Ovary (tissue), 10 donors: ENCODE measurements at places on chromosomes 6 and 20. TPM values are rescaled to one million over a fixed set of nuclear protein-coding genes. Genes with fewer than 3 reads are reported as not detected.
A peak's percentile ranks its signal among the peaks of the same experiment; 100 is the strongest.

RNF39 gene
- 3.1 TPM for total RNA-seq

SLC35B2 gene
- 29.7 TPM for total RNA-seq

ZSWIM3 gene
- 1.8 TPM for total RNA-seq

KCNK5 gene
- 5.6 TPM for total RNA-seq

THBD gene
- 9.7 TPM for total RNA-seq

DNA sequence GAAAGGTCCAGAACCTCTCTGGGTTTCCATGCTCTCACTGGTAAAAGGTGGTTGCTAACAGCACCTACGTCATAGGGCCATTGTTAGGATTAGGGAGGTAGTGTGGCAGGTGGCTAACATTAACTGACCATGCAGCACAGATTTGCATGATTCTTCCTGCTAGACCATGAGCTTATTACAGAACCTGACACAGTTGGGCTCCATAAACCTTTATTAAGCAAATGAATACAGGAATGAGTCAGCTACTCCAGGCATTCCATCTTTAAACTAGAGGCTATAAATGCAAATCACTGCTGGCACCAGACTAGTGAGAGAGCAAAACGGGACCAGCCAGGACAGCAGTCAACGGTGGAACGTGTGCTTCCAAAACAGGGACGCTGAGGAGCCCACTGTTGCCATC, 440.1 kb downstream of the PTPRT start:
- H3K27me3 ChIP-seq = no peaks in the 10 kb centered on the region
- no peaks in the 10 kb centered on the region for H3K4me1 ChIP-seq
- no peaks in the 10 kb centered on the region for H3K36me3 ChIP-seq
- H3K27ac ChIP-seq = no peak overlapping the region

DNA sequence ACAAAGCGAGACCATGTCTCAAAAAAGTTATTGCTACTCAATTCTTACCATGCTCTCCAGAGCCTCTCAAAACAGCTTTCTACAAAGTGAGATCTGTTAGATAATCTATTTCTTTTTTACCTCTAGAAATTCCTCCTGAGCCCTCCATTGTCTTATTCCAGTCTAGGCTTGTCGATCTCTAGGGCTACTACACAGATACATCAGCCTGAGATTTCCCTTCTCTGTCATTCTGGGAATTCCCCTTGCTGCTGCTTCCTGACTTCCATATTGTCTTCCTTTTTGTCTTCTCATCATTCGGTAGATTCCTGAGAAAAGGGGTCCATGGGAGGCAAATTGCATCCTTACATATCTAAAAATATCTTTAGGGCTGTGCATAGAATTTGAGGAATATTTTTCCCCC, 75.6 kb upstream of the GNRH2 start:
- H3K27ac ChIP-seq = no peak overlapping the region
- H3K36me3 ChIP-seq = no peaks in the 10 kb centered on the region
- no peaks in the 10 kb centered on the region for H3K27me3 ChIP-seq
- DNase-seq = no peak
- peaks cover 2% of the 10 kb centered on the region for H3K4me1 ChIP-seq

- no peak overlapping the region for H3K27ac ChIP-seq
- H3K27me3 ChIP-seq = no peaks in the 10 kb centered on the region
- no peaks in the 10 kb centered on the region for H3K36me3 ChIP-seq
- no peak for DNase-seq
- H3K4me3 ChIP-seq = no peak overlapping the region
These were observed 326.3 kb downstream of the UBE3D start for GRCh38 chr6:82739303-82739702.

GRCh38 chr6:1820714-1821113, 211.0 kb downstream of the FOXC1 start:
- no peaks in the 10 kb centered on the region for H3K27me3 ChIP-seq
- no peaks in the 10 kb centered on the region for H3K4me1 ChIP-seq
- H3K4me3 ChIP-seq = no peak overlapping the region
- H3K36me3 ChIP-seq = no peaks in the 10 kb centered on the region

- no peak overlapping the region for H3K27ac ChIP-seq
- H3K27me3 ChIP-seq = no peaks in the 10 kb centered on the region
- DNase-seq = no peak
- no peaks in the 10 kb centered on the region for H3K4me1 ChIP-seq
- no peak overlapping the region for H3K4me3 ChIP-seq
These were observed 83.8 kb upstream of the ELOVL5 start for GRCh38 chr6:53432318-53433161.

DNA sequence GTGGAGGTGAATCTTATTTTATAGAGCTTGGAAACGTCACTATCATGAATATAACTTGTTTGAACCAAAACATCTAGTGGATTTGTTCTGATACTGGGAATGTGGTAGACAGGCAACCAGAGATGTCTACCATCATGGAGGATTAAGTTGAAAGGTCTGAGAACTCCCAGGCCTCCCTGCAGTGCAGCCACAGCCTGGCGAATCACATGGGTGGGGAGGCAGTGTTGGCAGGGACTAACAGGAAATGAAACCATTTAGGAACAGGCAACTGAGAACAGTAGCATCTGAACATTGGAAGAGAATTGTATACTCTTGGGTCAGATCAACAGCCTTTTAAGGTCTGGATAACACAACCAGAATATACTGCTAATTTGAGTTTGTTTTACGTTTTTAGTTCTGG, 22.3 kb upstream of the CEP162 start:
- H3K4me3 ChIP-seq = no peak overlapping the region
- H3K27me3 ChIP-seq = no peaks in the 10 kb centered on the region
- H3K4me1 ChIP-seq = no peaks in the 10 kb centered on the region
- no peak overlapping the region for H3K27ac ChIP-seq
- DNase-seq = no peak

DNA sequence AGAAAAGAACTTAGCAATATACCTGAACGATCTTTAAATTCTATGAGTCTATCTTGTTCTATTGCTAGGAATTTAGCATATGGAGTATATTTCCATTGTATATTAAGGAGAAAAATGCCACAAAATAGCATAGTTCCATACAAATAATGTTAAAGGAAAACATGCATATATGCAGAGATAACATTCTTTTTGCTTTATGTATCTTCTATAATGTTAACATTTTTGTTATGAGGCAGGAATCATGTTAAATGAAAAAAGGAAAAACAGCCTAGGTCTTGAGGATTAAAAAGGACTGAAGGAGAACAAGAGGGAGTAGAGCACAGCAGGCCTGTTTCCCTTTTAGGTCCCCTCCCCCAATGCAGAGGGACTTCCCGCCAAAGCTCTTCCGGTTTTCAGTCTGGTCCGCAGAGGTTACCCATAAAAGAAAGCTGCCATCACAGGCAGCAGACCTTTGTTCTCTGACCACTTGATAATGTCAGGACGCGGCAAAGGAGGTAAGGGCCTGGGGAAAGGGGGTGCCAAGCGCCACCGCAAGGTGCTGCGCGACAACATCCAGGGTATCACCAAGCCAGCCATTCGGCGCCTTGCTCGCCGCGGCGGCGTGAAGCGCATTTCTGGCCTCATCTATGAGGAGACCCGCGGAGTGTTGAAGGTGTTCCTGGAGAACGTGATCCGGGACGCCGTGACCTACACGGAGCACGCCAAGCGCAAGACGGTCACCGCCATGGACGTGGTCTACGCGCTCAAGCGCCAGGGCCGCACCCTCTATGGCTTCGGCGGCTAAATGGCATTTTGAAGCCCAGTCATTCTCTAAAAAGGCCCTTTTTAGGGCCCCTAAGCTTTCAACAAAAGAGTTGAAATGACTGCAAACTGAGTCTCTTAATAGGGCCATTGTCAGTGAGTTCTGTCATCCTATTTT, 108.4 kb upstream of the PRSS16 start:
- H3K27ac ChIP-seq = peak overlapping the region; percentile 5
- H3K27me3 ChIP-seq = no peaks in the 10 kb centered on the region
- peaks cover 7% of the 10 kb centered on the region for H3K4me1 ChIP-seq
- DNase-seq = peak; percentile 40

GRCh38 chr20:44918342-44918741, 8.5 kb downstream of the PABPC1L start:
- H3K27ac ChIP-seq = no peak overlapping the region
- H3K36me3 ChIP-seq = no peaks in the 10 kb centered on the region
- no peak for DNase-seq
- no peaks in the 10 kb centered on the region for H3K4me1 ChIP-seq
- no peak overlapping the region for H3K4me3 ChIP-seq
- H3K27me3 ChIP-seq = no peaks in the 10 kb centered on the region

DNA sequence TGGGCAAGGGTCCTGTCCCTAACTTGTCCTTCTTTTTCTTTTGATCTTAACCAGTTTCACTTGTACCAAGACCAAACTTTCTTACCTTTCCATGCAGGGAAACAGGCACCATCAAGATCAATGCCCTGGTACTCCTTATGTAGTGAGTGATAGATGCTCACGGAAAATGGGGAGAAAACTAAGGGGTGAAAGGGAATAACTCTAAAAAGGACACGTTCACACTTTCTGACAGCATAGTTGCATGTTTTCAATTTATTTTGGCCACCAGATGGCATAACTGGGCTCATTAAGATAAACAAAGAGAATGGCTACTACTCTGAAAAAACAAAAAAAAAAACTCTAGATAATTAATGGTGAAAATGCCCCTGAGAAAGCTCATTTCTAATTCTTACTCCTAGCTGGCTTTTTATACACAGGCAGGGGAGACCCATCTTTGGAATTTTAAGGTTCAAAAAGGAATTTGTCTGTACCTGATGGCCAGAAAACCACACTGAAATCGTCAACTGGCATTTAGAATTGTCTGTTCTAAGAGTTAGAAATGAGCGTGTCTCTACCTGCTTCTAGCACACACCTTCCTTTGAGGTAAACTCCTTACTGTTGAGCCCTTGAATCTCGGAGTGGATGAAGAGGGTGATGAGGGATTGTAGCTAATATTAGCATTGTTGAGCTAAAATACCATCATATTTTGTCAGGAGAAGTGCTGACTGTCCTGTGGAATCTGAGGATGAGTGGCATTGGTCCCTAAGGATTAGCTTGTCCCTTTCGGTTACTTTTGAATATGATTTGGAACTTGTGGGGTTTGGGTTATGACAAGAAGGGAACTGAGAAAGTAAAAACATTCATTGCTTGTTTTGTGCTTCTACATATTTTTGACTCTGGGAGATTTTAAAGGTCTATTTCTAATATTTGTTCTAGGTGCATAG, 62.2 kb upstream of the DDR1 start:
- H3K4me3 ChIP-seq = no peak overlapping the region
- H3K27ac ChIP-seq = no peak overlapping the region
- H3K36me3 ChIP-seq = no peaks in the 10 kb centered on the region
- H3K27me3 ChIP-seq = no peaks in the 10 kb centered on the region

GRCh38 chr6:149140910-149141290, 176.6 kb upstream of the TAB2 start:
- peaks cover 2% of the 10 kb centered on the region for H3K4me1 ChIP-seq
- no peaks in the 10 kb centered on the region for H3K27me3 ChIP-seq
- no peak overlapping the region for H3K27ac ChIP-seq
- H3K36me3 ChIP-seq = no peaks in the 10 kb centered on the region
